Naive thymus-derived CD4-positive, alpha-beta T cell (primary cell): ENCODE measurements at places on chromosomes 5 and 9.

DNA sequence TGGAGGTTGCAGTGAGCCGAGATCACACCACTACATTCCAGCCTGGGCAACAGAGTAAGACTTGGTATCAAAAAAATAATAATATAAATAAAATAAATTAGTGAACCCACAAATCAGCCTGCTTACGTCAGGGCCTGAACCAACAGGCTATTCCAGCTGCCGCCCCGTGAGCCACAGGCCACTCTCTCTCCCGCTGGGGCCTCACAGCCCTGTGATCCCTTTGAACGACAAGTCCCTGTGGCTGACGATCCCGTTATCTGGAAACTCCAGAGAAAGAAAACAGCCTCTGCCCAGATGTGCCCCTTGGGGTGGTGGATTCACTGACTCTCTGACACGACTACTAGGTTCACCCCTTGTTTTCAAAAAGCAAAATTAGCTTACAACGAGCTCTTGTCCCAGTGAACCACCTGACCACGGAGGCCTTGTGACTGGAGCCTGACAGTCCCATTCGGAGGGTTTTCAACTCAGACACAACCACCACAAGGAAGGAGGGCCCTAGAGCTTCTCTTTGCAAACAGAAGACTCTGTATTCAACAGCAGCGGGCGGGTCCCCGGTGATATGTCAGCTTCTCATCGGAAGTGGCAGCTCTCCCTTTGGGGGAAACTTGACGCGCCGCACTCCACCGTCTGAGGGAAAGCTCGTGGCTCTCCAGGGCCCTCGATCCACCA, 4.4 kb upstream of the DIPK1B start:
- no peaks in the 10 kb centered on the region for H3K36me3 ChIP-seq
- no peak overlapping the region for H3K27ac ChIP-seq
- H3K4me3 ChIP-seq = no peak overlapping the region

GRCh38 chr9:126126807-126127206, 199.8 kb upstream of the MVB12B start:
- no peak for DNase-seq
- no peaks in the 10 kb centered on the region for H3K27me3 ChIP-seq
- no peak overlapping the region for H3K27ac ChIP-seq
- H3K36me3 ChIP-seq = no peaks in the 10 kb centered on the region

- no peak overlapping the region for H3K27ac ChIP-seq
- H3K36me3 ChIP-seq = no peaks in the 10 kb centered on the region
- H3K27me3 ChIP-seq = no peaks in the 10 kb centered on the region
- no peak overlapping the region for H3K4me3 ChIP-seq
- H3K4me1 ChIP-seq = no peaks in the 10 kb centered on the region
Observed at GRCh38 chr9:72996114-72996513, 43.3 kb upstream of the ALDH1A1 start.

DNA sequence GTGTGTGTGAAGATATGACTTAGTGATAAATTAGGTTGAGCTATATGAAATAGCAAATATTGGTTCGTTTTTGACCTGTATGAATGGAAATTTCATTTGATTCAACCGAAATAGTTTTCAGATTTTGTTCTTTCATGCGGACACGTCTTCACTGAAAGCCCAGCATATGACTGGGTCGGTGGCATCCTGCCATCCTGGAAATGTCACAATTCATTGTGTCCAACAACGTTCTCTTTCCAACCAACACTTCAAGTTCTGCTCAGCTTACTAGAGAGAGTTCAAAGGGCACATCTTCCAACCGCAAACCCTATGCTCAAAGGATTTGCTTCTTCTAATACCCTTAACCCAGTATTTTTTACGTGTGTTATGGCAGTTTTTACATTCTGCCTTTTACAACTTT, 252.5 kb downstream of the NTRK2 start:
- H3K27me3 ChIP-seq = no peaks in the 10 kb centered on the region
- H3K27ac ChIP-seq = no peak overlapping the region
- H3K36me3 ChIP-seq = no peaks in the 10 kb centered on the region
- no peak overlapping the region for H3K4me3 ChIP-seq
- no peaks in the 10 kb centered on the region for H3K4me1 ChIP-seq
- DNase-seq = no peak

GRCh38 chr9:101093620-101094019, 65.1 kb downstream of the PLPPR1 start:
- DNase-seq = no peak
- no peaks in the 10 kb centered on the region for H3K36me3 ChIP-seq
- H3K27me3 ChIP-seq = no peaks in the 10 kb centered on the region
- H3K4me1 ChIP-seq = no peaks in the 10 kb centered on the region
- H3K4me3 ChIP-seq = no peak overlapping the region

GRCh38 chr5:31707329-31707728, 68.4 kb downstream of the PDZD2 start:
- H3K4me1 ChIP-seq = no peaks in the 10 kb centered on the region
- no peak for DNase-seq
- no peak overlapping the region for H3K4me3 ChIP-seq
- H3K27me3 ChIP-seq = no peaks in the 10 kb centered on the region
- no peaks in the 10 kb centered on the region for H3K36me3 ChIP-seq
- no peak overlapping the region for H3K27ac ChIP-seq

DNA sequence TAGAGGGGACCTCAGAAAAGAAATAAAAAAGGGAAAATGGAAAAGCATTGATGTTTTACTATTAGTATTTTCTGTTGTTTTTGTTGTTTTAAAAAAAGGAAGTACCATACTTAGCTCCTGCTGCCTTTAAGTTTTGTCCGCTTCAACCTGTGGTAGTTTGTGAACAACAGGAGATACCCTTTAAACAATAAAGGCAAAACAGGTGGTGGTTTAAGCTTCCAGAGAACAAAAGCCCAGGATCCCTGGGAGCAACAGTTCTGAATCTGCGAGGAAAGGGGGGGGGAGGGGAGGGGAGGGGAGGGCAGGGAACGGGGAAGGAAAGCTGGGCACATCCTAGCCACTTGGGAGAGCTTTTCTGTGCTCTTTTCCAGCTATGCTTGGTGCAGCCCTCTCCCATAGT, 2.1 kb upstream of the PSIP1 start:
- H3K27ac ChIP-seq = peak overlapping the region; percentile 88
- H3K4me1 ChIP-seq = peaks cover 32% of the 10 kb centered on the region
- H3K4me3 ChIP-seq = no peak overlapping the region
